ENCODE measurements at places on chromosomes 2 and 18. TPM values are rescaled to one million over a fixed set of nuclear protein-coding genes. Genes with fewer than 3 reads are reported as not detected.

- H3K4me3 ChIP-seq, result no peak overlapping the region
- no peaks in the 10 kb centered on the region for H3K4me1 ChIP-seq
- no peak for DNase-seq
- H3K36me3 ChIP-seq, result no peaks in the 10 kb centered on the region
Observed at GRCh38 chr18:71371951-71372605, 1083.2 kb downstream of the SOCS6 start.

- DNase-seq, result no peak
- peaks cover 21% of the 10 kb centered on the region for H3K36me3 ChIP-seq
- no peak overlapping the region for H3K27ac ChIP-seq
- H3K27me3 ChIP-seq, result no peaks in the 10 kb centered on the region
Observed at GRCh38 chr2:161358838-161359237, 50.6 kb downstream of the PSMD14 start.

GRCh38 chr2:102193074-102193473, 6.3 kb downstream of the IL1RL2 start:
- peaks cover 14% of the 10 kb centered on the region for H3K4me1 ChIP-seq
- no peak for DNase-seq
- no peaks in the 10 kb centered on the region for H3K36me3 ChIP-seq
- peaks cover 18% of the 10 kb centered on the region for H3K27me3 ChIP-seq

DNA sequence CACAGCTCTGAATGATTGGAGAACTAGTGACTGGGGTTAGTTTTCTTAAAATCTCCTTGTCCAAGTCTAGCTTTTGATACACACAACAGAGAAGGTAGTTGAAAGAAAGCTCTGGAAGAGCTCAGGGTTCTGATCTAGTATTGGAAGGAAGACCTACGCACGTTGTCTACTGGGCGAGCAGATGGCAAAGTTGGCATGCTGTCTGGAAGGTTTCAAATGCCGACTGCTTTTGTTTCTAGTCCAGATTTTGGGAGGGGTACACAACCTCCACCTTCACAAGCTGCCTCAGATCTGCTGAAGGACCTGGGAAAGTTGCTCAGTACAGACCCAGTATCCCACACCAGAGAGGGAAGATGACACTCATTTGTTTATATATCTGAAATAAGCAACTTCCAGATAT, 507.3 kb downstream of the RNF144A start:
- peaks cover 12% of the 10 kb centered on the region for H3K27me3 ChIP-seq
- H3K4me1 ChIP-seq, result peaks cover 24% of the 10 kb centered on the region
- no peak overlapping the region for H3K27ac ChIP-seq

DNA sequence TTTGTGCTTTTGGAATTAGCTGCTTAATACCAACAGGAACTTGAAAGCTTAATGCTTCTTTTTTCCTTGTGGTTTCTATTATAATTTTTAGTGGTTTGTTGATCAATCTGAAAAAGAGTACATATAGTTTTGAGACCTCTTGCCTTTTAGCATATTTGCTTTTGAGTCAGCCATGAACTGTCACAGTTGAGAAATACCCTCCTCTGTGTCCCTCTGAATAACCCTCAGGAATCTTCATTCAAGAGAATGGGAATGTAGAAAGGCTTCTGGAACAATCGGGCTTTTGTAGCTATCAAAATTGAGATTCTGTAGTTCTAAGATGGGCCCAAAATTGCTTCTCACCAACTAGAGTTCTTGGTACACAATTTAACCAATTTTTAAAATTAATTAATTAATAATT, 451.1 kb upstream of the TRIB2 start:
- DNase-seq, result no peak
- H3K36me3 ChIP-seq, result no peaks in the 10 kb centered on the region

DNA sequence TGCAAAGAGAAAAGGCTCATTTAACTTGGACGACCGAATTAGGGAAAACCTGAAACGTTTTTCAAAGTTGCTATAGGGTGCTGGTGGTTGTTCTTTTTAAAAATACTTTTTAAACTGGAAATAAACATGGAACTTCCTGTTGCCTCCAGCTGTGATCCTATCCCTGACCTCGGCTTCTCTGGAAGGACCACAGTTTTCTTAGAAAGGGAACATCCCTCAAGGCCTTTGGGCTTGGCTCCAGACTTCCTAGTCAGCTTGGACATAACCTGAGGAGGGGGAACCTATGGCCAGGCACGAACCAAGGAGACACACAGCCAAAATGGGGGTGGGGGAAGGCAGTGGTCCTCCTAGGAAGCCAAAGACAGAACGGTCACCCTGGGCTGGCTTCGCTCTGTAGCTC, 57.7 kb downstream of the CENPO start:
- peaks cover 3% of the 10 kb centered on the region for H3K36me3 ChIP-seq
- H3K27ac ChIP-seq, result no peak overlapping the region
- no peaks in the 10 kb centered on the region for H3K4me1 ChIP-seq
- H3K27me3 ChIP-seq, result no peaks in the 10 kb centered on the region
- no peak overlapping the region for H3K4me3 ChIP-seq
- DNase-seq, result no peak

DNA sequence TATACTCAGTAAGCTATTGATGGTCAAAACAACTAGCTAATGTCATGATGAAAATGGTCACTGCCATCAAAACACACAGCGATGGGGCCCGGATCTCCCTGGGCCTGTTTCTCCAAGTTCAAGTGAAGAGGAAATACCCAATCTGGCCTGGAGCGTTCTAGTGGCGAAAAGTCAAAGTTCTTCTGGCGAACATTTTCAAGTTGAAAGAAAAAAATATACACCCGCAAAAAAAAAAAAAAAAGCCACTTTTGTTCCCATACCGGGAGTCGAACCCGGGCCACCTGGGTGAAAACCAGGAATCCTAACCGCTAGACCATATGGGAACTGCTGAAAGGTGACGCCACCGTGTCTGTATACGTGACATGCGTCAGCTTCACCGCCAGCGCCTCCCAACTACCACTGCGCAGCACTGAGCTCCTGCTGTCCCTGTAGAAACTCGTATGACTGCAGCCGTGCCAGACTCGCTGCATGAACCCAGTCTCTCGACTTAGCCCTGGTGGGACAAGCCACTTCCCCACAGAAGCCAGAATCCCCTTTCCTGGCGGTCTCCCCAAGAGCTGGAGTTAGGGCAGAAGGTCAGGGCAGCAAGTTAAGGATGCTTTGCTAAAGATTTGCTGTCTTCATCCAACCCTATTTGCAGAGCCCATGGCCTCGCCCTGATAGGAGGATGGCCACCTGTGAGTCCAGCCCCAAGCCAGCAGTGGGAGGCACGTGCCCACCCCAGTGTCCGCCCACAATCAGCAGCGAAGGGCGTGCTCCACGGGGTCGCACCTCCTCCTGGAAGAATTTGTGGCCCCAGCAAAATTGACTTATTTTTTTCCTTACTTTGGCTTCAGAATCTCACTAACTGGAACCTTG, 5.6 kb upstream of the IMP4 start:
- H3K36me3 ChIP-seq, result no peaks in the 10 kb centered on the region
- DNase-seq, result peak; percentile 46
- peak overlapping the region; percentile 89 for H3K27ac ChIP-seq
- H3K4me1 ChIP-seq, result peaks cover 22% of the 10 kb centered on the region
- H3K4me3 ChIP-seq, result no peak overlapping the region
- peaks cover 7% of the 10 kb centered on the region for H3K27me3 ChIP-seq

DNA sequence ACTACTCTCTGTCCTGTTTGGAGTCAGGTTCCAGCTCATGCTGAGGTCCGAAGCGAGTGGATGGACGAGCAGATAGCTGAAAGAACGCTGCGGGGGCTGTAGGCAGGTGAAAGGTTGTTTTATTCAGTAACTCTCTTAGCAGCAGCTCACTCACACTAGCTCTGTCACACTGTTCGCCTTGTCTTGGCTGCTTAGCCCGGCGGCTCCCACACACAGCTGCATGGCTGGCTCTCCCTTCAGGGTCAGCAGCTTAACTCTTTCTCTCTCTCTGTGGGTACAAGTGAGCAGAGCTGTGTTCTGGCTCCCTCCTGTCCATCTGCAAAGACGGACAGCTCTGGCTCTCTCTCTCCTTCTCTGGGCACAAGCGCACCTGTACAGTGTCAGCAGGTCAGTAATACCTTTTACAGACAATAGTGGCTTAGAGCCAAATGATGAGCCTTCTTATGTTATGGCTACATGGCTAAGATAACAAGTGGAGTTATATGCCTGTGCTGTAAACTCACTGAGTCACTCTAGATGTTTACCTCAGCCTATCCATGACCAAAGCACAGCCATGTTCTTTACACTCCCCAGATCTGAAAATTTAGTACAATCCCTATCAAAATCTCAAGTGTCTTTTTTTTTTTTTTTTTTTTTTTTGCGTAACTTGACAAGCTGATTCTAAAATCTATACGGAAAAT, 149.3 kb downstream of the GALNT1 start:
- peaks cover 15% of the 10 kb centered on the region for H3K27me3 ChIP-seq
- DNase-seq, result no peak
- no peak overlapping the region for H3K4me3 ChIP-seq
- peaks cover 12% of the 10 kb centered on the region for H3K4me1 ChIP-seq

Gene FSHR
- not detected for total RNA-seq

Gene CRYBA2
- not detected for total RNA-seq

Gene CNGA3
- total RNA-seq, result not detected

Gene MAP3K19
- not detected for total RNA-seq

Gene KYNU
- 0.14 TPM for total RNA-seq

Data from activated T-cell treated with anti-CD3 and anti-CD28 coated beads, Interleukin-2, amount 50 U/mL, for 72 hours (primary cell).